Foreskin keratinocyte (primary cell): ENCODE measurements at places on chromosomes 16 and 17. TPM values are rescaled to one million over a fixed set of nuclear protein-coding genes. Genes with fewer than 3 reads are reported as not detected.

GRCh38 chr16:1677942-1678499 is at the start of gene JPT2:
Gene JPT2, plus strand, starts transcription at chr16:1678279. Its CDS starts 34 bp downstream, at chr16:1678313.
- peak; percentile 85 for DNase-seq

DNA sequence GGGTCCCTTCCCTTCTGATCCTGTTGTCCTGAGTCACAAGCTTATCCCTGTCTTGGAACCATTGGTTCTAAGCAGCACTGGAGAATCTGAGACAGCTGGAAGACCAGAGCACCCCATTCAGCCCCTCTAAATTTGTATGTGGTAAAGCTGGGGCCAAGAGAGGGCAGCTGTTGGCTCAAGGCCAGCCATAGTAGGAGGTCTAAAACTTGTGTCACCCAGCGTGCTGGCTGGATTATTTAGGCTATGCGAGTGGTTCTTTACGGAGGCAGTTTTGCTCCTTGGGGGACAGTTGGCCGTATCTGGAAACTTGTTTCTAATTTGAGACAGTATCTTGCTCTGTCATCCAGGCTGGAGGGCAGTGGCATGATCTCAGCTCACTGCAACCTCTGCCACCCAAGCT is 69.6 kb upstream of the GSE1 start:
- DNase-seq: no peak

DNA sequence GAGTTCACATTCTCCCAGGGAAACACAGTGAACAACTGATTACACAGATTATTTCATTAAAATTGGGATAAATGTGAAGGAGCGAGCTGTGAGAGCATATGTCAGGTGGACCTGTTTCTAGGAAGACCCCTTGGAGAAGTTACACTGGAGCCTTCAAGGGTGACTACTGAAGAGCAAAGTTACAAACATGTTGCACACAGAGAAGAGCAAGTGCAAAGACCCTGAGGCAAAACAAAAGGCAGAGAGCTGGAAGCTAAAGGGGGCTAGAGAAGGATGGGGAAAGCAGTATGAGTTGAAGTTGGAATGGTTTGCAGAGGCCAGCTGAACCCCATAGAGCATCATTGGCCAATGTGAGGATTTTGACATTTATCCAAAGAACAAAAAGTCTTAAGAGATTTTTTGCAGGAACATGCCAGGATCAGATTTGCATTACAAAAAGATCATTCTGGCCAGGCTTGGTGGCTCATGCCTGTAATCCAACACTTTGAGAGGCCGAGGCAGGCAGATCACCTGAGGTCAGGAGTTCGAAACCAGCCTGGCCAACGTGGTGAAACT is 14.1 kb downstream of the PDZD9 start:
- DNase-seq: no peak

DNA sequence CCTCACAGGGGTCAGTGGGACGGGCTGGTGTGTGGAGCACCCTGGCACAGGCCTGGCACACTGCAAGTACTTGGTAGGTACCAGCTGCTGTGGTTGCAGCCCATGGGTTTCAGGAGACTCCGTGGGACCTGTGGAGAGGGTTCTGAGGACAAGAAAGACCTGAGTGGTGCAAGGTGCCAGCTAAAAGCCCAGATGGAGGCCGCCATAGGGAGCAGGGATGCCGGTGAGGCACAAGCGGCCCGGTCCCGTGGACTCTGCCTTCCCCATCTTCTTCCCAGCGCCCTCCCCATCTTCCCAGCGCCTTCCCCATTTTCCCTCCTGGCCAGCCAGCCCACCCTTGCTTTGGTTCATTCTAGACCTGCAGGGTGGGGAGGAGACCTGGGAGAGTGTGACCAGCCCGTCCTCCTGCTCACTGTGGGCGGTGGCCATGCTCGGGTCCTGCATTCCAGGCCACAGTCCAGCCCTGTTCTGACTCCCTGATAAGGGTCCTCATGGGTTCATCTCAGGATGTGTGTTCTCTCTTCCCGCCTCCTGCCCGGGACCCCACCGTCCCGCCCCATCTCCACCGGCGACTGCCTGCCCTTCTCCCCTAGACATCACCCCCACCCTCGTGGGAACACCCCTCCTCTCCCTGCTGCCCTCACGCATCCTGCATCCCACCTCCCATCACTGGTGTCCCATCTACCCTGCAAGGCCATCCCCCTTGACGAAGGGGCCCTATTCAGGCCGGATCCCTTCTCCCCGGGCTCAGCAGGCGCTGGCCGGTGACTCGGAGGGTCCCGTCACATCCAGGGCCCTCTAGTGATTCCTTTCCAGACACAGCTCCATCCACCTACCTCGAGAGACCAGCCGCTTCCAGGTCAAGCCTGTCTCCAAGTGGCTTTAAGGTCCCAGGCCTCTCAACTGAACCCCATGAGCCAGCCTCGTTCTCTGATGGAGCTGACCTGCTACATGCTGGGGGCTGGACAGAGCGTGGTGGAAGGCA is 3.4 kb downstream of the ZNF469 start:
- DNase-seq: no peak

DNA sequence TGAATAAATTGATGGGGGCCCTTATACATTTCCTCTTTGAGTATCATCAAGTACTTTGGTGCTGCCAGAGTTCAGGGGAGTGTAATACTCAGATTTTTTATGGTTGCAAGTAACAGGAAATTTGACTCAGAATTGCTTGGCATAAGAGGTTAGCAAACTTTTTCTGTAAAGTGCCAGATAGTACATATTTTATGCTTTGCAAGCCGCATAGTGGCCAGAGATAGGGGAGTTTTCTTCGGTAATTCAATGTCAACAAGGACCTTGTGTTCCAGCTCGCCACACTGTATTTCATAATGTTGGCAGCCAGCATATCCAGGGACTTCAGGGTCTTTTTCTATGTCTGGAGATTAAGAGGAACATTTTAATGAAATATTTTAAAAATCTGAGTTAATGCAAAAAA is 51.0 kb upstream of the MARCHF10 start:
- DNase-seq: no peak

- DNase-seq: no peak
Observed at GRCh38 chr16:65125871-65126270, 4.0 kb upstream of the CDH11 start.

DNA sequence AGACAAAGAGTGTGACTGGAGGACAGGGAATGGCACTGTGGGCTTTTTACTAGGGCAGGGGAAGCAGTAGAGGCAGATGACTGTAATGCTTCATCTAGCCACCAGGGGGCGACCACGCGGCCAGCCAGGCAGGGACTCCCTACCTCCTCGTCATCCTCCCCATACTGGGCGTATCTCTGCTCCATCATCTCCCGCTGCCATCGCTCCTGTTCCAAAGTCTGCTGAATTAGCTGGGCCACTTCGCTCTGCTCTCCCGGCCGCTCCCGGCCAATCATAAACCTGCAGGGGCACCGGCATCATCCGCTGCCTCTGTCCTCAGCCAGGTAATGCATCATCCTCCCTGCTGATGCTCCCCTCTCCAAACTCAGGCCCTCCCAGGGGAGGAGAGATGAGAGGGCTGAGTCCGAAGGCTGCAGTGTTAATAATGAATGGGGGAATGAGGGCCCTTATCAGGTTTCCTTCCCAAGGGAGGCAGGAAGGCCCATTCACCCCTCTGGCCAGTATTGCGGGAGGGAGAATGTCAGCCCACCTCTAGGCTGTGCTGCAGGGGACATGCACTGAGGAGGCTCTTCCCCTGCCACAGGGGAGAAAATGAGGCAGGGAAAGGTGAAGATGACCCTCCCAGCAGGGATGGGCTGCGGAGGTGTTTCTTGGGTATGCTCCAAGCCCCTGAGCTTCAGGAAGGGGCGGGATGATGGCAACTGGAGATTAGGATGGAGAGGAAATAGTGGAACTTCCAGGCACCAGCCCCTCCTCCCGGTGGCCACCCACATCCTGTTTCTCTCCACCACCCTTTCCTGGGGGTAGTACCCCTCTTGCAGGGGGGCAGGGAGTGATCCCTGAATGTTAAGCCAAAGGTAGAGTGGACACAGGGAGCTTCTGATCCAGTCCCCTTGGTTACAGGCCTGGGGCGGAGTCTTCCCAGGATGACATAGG is 10.3 kb upstream of the SAMD14 start:
- peak; percentile 54 for DNase-seq

- DNase-seq: no peak
Observed at GRCh38 chr17:70776441-70776840, 607.1 kb downstream of the KCNJ2 start.

GRCh38 chr17:72639711-72640110 is 452.8 kb downstream of the SLC39A11 start:
- DNase-seq: no peak

DNA sequence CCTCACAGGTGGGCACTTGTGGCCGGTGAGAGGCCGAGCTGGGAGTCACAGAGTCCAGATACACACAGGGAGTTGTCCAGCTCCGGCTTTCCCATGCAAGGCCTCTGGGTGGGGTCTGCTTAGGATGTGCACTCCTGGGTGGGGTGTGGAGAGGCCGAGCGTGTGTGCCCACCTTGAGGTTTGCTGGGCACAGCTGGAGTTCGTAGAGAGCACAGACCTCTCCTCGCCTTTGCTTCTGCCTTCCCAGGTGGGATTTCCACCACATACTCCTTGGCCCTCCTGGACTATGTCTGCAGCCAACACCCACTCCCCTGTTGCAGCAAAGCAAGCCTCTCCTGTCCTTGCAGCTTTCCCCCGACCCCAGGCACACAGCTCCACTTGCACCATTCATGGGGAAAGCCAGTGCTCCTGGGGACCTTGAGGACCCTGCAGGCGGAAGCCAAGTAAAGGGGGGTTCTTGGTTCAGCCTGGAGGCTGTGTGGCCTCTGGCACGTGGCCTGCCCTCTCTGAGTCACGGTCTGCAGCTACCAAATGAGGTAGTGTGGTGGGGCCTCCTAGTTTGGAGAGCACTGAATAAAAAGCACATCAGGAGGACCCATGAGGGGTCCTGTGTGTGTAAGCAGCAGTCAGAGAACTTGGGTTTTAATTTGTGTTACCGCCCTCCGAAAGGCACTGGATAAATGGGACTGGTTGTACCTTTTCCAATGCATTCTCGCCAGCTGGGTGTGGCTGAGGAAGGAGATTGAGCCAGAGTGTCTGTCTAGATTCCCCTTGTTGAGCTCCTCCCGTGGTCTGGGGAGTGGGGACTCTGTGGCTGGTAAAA is 31.5 kb downstream of the MPRIP start:
- DNase-seq: no peak

- no peak for DNase-seq
Observed at GRCh38 chr17:81656118-81656743, at the start of gene PDE6G. Gene PDE6G, minus strand, starts transcription at chr17:81656542. Its CDS starts 3,237 bp downstream, at chr17:81653305.

GRCh38 chr16:51434567-51435198 is 283.6 kb upstream of the SALL1 start:
- no peak for DNase-seq

The MYL4 gene
- not detected in 2 replicates for polyA plus RNA-seq

The STX1B gene
- 0.27 and 0.29 TPM in 2 replicates for polyA plus RNA-seq

The HID1 gene
- 0.15 TPM in 1 of 2 replicates, not detected in the other for polyA plus RNA-seq

The SHBG gene
- 0.19 and 0.32 TPM in 2 replicates for polyA plus RNA-seq

The ACSM2A gene
- polyA plus RNA-seq: not detected in 2 replicates

The TMEM238L gene
- polyA plus RNA-seq: not detected in 2 replicates

The HIRIP3 gene
- 17.9 and 18.0 TPM in 2 replicates for polyA plus RNA-seq

The CDT1 gene
- 27.5 and 27.9 TPM in 2 replicates for polyA plus RNA-seq

The NAE1 gene
- polyA plus RNA-seq: 77.9 and 83.0 TPM in 2 replicates

The TGFB1I1 gene
- 34.6 and 34.8 TPM in 2 replicates for polyA plus RNA-seq
